Activated CD4-positive, CD25-positive, alpha-beta regulatory T cell (primary cell): ENCODE measurements at places on chromosomes 7 and 10.

DNA sequence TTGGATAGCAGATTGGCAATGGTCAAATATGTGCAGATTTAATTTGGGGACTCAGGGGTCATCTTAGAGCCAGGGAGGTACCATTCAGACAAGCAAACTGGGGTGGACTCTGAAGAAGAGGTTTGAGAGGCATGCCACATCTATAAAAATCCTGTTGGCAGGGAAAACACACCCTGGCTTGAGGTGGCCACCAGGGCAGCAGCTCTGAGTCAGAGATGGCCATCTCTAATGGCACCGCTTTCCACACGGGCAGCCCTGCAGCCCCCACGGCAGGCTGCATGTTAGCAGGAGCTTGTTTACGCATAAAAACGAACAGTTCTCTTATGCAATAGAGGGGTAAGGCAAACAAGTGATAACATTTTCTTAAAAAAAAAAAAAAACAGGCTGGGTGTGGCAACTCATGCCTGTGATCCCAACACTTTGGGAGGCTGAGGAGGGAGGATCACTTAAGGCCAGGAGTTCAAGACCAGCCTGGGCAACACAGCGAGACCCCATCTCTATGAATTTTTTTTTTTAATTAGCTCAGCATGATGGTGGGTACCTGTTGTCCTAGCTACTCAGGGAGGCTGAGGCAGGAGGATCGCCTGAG, 14.9 kb downstream of the DLG5 start:
- DNase-seq: no peak

- DNase-seq: no peak
These were observed 470.7 kb upstream of the AKR1E2 start for GRCh38 chr10:4355350-4355749.

DNA sequence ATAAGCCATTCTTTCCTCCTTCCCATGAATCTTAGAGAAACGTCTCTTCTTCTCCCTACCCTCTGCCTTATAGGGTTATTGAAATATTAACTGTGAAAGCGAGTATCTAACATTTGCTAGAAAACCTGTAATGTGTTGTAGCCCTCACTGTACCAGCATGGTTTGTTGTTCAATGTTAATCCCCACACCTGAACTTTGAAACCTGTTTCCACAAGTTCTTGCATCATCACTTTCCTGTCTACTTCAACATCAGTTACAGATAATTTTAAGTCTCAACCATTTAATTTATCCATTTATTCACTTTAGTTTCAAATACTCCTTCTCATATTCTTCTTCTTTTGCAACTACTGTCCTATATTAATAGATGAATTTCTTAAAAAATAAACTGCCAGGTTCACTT, 148.2 kb downstream of the ETV1 start:
- DNase-seq: no peak

DNA sequence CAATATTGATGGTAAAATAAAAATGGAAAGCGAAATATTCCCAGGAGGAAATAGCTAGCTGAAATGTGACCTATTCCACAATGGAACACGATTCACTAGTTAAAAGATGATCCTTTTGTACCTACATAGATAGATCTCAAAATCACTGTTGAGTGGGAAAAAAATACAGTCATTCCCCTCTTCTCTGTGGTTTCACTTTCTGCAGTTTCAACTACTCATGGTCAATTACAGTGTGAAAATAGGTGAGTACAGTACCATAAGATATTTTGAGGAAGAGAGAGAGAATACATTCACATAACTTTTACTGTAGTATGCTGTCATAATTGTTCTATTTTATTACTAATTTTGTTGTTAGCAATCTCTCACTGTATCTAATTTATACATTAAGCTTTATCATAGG, 56.0 kb upstream of the COL13A1 start:
- no peak for DNase-seq

DNA sequence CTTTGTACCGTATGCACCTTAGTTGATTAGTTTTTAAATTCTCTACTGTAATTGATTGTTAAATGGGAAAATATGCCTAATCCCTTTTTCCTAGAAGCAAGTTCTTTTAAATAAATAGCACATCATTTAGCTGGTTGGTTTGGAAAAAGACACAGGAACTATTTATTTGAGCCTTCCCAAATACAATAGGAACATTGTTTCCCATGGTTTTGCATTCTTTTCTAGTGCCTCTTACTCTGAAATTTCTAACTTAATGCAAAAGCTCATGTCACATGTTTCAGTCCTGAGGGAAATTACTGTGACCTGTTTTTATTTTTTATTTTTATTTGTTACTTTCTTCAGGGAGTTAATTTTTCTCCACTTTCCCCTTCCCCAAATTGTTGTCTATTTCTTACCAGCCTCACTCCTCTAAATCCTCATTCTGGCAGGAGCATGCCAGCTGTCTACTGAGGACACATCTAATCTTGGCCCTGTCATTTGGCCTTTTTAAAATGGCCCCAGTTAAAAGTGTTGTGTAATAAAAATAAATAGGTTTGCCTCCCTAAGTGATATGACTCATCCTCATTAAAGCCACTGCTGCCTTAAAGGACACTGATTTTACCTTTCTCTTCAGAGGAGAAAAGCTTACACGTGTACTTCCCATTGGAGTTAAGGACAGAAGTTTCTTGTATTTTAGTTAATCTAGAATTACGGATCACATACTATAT, 94.5 kb downstream of the PPP1R3A start:
- no peak for DNase-seq

GRCh38 chr10:122290833-122291532, 19.9 kb downstream of the BTBD16 start:
- no peak for DNase-seq

DNA sequence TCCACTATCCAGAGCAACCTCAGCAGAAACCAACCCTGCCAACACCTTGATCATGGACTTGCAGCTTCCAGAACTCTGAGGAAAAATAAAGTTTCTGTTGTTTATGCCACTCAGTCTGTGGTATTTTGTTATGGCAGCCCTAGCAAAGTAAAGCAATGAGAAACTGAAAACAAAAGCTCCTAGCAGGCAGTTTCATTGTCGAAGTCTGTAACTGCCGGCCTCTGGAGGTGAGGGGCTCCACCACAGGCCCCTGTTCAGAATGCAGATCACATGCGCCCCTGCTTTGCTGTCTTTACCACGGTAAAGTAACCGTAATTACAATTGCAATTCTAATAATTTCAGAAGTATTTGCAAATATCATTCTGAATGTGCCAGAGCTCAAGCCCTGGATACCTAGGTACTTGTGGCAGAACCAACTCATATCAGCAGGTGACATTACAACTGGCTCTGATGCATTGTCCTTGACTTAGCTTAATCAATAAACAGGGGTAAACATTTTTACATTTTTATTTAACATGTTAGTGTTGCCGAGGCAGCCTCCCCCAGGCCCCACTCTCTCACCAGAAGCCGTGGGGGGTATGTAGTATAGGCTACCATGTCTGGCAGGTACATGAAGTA, 193.2 kb downstream of the ELMO1 start:
- no peak for DNase-seq

DNA sequence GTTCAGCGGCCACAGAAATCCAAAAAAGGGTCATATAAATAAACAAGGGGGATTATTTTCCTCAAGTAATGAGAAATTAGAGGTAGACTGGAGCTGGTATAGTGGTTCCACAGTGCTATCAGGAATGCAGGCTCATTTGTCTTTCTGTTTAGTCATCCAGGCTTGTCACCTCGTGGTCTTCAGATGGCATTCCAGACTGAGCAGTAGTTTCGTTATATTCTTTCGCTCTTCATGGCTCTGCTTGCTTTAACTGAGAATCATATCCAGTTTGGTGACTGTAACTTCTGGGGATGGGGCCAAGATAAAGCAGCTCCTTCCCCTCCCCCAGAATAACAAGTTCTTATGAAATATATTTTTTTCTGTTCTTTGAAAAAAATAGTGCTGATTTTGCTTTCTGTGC, 9.5 kb downstream of the ANKIB1 start:
- no peak for DNase-seq

- no peak for DNase-seq
These were observed 773.2 kb upstream of the LRRN3 start for GRCh38 chr7:110317541-110318265.
